Anterior cingulate cortex (tissue), 58 donors: ENCODE measurements at places on chromosomes 1 and 21.

DNA sequence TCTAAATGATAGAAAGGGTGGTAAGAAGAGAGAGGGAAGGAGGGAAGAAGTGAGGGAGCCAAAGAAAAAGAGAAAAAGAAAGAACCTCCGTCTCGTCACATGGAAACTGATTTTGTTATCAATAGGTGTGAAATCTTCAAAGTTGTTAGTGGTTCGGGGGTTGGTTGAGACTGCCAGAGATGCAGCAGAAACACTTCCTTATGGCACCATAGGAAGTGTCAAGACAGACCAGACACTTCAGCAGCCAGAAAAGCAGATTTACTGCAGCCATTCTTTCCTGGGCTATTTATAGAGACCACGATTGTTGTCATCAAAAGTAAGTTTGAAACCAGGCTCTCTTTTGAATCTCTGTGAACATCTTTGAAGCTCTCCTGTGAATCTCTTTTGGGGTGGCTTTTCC lies 150.5 kb downstream of the PLPPR5 start:
- DNase-seq: no peak

DNA sequence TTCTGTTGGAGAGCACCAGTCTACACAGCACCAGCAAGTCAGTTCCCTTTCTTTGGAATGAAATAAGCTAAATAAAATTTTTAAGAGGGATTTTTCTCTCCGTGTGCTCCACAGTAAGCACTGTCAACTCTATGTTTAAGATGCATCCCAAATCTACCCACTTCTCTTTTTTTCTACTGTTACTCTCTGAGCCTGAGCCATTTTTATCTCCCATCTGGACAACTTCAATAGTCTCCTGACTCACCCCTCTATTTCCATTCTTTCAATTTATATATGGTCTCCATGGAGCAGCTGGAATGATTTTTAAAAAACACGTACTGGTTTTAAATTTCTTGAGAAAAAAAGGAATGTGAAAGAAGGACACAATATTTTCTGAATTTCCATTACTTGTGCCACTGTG lies 24.7 kb upstream of the CCT8 start:
- DNase-seq: no peak

DNA sequence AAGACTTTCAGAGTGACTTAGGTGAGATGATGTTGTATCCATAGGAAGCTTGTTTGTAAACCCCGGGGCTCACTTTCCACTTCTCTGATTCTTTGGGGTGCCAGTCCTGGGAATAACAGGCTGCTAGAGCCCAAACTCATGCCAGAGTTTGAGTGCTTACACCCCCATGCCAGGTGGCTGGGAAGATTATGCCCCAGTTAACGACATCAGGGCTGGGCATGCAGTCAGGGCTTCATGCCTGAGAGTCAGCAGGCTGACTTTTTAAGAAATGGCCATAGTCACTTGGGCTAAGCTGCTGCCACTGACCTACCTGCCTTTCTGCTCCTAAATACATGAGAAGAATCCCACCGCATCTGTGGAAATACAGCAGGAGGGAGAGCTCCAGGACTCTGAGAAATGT lies 425.6 kb upstream of the VAMP3 start:
- no peak for DNase-seq

DNA sequence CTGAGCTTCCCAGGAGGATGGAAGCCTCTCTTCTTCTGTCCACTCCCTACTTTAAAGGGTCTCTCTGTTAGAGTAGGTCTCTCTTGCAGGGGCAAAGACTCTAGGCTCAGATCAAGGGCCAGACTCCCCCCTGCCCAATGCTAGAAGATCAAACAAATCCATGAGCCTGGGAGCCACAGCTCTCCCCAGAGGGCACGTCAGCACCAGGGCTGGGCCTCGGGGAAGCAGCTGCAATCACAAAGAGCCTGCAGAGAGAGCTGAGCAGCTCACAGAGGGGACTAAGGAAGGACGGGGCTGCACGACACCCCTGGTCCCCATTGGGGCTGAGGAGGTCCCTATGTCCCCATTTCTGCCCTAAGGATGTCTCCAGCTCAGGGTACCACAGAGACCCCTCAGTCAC lies 3.9 kb downstream of the CNTN2 start:
- DNase-seq: no peak

DNA sequence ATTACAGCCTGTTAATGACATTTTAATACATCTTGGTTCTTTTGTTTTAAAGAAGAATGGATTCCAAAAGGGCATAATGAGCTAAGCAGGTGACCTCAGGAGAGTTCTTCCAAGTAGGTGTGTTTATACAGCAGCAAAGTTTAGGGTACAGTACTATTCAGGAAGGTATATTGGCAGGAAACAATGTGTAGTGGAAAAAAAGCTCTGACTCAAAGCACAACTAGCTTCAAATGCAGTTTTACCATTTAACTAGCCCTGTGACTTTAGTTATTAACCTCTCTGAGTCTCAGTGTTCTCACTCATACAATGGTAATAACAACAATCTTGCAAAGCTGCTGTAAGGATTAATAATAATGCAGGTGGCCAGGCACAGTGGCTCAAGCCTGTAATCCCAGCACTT lies 29.9 kb downstream of the FAF1 start:
- no peak for DNase-seq

DNA sequence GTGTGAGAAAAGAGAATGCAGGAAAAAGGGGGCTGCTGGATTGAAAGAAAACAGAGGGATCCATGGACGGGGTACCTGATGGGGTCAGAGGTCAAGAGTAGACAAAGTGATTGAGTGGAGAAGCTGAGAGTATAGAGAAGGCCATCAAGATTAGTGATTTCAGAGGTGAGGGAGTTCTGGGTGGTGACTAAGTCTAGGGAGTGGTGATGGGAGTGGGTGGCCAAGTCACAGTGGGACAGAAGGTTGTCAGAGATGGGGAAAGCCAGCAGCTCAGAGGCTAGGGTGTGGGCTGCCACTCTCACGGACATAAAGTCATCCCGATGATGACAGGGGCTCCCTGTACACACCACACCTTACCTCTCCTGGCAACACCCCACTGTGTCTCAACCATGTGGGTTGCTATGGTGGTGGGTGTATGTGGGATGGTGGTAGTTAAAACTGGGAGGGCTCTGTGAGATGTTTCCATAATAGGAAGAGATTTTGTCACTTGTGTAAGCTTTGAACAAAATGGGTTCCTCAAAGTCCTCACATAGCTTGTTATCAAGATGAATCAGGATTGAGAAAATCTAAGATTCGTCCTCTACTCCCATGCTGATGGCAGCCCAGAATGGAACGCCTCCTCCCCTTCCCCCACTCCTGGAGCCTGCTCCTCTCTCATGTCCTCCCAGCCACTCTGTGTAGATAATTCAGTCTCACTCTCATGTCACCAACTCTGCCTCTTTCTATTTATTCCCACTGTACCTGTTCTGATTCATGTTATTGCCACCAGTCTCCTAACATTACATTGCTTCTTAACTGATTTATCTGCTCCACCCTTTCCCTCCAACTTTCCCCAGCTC lies 20.3 kb upstream of the CSF1 start:
- DNase-seq: no peak

- DNase-seq: no peak
Measured at GRCh38 chr1:205183676-205184335, 27.7 kb downstream of the DSTYK start.

GRCh38 chr1:11617314-11617713 lies 36.9 kb downstream of the FBXO2 start:
- DNase-seq: no peak

GRCh38 chr1:31614414-31615005 lies 3.0 kb upstream of the HCRTR1 start:
- DNase-seq: no peak

DNA sequence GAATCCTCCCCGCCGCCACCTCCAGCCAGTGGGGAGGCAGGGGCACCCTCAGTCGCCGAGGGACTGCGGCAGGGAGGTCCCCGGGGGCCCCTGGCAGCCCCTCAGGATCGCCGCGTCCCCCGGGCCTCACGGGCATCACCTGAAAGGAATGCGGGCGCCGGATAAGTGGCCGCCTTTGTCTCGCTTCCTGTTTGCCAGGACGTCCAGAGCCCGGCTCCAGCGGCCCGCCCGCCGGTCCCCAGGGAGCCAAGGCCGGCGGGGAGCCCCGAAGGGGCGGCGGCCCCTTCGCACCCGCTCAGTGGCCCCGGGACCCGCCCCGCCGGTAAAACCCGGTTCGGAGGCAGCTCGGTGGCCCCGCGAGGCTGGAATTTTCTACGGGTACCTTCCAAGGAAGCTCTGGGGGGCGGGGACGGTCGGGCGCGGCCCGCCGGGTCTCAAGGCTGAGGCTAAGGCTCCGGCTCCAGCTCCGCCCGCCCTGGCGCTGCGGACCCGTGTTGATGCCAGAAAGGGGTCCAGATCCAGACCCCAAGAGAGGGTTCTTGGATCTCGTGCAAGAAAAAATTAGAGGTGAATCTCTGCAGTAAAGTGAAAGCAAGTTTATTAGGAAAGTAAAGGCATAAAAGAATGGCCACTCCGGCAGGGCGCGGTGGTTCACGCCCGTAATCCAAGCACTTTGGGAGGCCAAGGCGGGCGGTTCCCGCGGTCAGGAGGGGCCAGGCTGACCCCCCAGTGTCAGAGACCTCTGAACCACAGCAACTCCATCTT lies 12.6 kb downstream of the TINAGL1 start:
- no peak for DNase-seq

- DNase-seq: no peak
Measured at GRCh38 chr21:26849428-26850115, 4.4 kb upstream of the ADAMTS1 start.

DNA sequence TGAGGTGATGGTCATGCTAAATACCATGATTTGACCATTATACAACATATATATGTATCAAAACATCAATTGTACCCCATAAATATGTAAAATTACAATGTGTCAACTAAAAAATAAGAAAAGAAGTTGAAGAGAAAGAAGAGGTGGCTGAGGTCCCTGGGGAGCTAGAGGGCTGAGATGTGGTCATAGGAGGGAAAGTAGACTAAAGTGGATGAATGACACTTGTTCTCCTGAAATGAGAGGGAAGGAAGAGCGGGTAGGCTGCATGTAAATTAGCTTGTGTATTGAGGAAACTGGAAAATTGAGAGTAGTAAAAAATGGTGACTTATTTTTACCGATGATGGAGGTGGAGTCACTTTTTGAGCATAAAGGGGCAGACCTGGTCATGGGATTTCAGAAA lies 117.0 kb downstream of the ST6GALNAC3 start:
- DNase-seq: no peak

- no peak for DNase-seq
Measured at GRCh38 chr1:41847733-41848132, 71.0 kb downstream of the HIVEP3 start.

GRCh38 chr1:178458203-178458602 lies 38.6 kb downstream of the CLEC20A start:
- DNase-seq: no peak

GRCh38 chr1:110107867-110108469 lies 4.3 kb upstream of the UBL4B start:
- no peak for DNase-seq

DNA sequence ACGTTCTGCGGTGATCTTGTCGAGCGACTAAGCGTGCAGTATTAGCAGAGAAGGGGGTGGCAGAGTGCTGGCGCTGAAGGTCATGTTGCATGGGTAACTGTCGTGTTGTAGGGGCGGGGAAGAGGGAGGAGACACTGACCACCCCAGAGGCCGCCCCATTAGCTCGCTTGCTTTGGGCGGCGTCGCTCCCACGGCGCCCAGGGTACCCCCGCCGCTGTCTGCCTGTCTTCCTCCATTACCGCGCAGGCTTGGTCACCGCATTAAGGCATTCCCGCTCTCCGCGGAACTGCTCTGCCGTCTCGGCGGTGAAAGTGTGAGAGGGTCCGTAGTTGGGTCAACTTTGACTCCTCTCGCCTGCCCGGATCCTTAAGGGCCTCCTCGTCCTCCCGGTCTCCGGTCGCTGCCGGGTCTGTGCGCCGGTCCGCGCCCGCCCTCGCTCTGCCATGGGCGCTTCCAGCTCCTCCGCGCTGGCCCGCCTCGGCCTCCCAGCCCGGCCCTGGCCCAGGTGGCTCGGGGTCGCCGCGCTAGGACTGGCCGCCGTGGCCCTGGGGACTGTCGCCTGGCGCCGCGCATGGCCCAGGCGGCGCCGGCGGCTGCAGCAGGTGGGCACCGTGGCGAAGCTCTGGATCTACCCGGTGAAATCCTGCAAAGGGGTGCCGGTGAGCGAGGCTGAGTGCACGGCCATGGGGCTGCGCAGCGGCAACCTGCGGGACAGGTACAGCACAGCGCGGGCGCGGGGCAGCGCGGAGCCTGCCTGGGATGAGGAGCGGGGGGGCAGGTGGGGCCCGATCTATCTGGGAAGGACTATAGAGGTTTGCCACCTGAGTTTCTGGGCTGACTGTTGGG lies at the start of gene MTARC2:
TSS of gene MTARC2 (plus strand) at position 234 of the 846 bp plus-strand sequence. CDS start at position 444, 210 bp downstream.
- DNase-seq: peak; percentile 77

- DNase-seq: no peak
Measured at GRCh38 chr1:81409780-81410274, 390.9 kb upstream of the ADGRL2 start.
